Stimulated activated CD8-positive, alpha-beta memory T cell treated with anti-CD3 and anti-CD28 coated beads, Interleukin-2, amount 100 ng/mL, for 1 hour (primary cell): ENCODE measurements at places on chromosomes 3 and 15.

GRCh38 chr15:97783240-97783639 is 177.3 kb upstream of the ARRDC4 start:
- DNase-seq: no peak

- no peak for DNase-seq
These were observed 8.3 kb upstream of the CSPG4 start for GRCh38 chr15:75720787-75721479.

DNA sequence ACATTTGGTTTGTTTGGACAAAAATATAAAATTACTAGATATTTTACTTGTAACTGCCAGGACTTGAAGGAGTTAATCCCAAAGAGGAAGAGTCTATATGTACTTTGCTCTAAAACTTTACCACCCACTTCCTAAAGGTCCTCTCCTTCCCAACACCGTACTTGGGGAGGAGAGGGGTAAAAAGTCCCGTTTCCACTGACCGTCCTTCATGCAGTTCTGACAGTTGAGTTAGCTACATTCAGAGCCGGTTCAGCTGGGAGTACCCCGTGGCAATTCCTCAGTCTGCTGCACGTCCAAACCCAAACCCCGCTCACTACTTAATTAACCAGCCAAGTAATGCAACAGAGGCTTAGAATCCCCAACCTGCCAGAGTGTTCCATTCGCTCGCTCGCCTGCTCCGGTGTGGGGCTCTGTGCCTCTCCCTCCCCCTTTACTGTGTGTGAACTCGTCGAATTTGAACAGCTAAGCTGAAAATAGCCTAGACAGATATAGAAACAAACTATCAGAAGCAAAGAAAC is 519.7 kb downstream of the FOXP1 start:
- DNase-seq: no peak

- DNase-seq: no peak
These were observed 95.4 kb downstream of the PCSK6 start for GRCh38 chr15:101394056-101394630.

DNA sequence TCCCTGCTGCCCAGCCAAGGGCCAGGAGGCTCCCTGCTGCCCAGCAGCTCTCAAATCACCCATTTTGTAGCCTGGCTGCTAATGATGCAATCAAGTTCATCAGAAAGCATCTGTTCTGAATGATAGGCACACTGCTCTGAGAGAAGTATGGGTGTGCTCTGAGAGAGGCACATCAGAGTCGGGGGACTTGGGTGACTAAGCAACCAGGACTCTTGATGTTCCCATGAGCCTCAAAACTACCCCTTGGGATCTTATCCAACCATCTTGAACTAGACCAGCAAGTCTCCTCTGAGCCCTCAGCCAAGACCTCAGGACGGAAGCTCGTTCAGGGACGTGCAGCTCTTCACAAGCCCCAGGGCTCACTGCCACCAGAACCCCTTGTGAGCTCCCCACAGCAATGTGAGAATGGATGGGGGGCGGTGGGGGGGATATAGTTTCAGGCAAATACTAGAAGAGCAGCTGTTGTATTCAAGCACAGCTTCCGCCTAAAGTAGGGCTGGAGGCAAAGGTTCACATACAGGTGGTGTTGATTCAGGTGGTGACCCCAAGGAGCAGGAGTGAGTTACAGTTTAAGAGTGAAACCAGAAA is 52.2 kb upstream of the HES1 start:
- DNase-seq: no peak

- DNase-seq: peak; percentile 37
These were observed 2.2 kb upstream of the CCR5 start for GRCh38 chr3:46368569-46368968.

GRCh38 chr3:190155752-190156151 is 35.1 kb upstream of the P3H2 start:
- DNase-seq: no peak

DNA sequence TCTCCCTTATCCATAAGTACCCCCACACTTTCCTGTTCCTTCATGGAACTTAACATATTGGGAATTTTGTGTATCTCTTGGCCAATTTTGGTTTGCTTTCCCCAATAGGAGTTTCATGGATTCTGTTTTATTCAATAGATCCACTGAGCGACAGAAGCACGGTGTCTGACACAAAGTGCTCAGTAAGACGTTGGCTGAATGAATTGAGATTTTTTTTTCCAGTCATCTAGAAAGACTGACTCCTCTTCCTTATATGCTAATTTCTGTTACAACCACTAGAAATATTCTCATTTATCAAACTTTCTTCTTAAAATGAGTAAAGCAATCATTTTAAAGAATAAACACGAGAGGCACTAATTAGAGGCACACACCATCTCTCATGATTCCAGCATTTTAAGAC is 48.1 kb downstream of the UBP1 start:
- no peak for DNase-seq

GRCh38 chr15:94177112-94177511 is 54.2 kb upstream of the MCTP2 start:
- no peak for DNase-seq

DNA sequence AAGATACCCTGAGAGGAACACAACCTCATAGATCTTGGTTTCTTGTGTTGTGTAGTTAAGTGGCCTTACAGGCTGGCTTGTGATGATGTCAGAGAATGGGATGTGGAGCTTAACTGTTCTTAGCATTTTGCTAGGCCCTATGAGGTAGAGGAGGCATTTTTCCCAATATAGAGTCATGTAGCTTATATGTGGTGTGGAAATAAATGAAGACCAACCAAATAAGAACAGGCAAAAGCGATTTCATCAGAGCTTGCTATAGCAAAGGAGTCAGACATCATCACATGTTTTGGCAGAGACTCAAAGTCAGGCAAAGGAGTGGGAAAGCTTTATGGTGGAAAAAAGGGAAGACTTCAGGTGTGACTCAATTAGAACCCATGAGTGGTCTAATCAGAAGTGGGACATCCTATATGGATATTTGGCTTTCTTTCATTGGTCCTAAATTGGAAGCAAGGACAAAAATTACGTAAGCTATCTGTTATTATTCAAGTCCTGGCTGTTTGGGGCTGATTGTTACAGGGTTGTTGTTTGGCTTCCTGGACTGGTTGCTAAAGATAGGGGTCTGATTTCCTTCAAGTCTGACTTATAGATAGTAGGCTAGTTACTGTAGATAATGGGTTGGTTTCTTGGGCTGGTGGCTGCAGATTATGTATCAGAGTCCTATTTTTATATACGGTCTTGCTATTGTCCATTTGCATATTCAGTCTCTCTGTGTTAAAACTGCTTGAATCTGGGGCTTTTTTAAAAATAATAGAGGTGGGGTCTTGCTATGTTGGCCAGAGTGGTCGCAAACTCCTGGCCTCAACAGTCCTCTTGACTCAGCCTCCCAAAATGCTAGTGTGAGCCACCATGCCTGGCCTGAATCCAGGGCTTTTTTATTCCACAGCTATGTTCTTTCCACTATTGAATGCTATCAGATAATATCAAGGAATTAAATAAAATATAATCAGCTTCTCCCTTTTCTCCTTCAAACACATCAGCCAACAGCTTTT is 30.3 kb upstream of the SETD2 start:
- DNase-seq: no peak

DNA sequence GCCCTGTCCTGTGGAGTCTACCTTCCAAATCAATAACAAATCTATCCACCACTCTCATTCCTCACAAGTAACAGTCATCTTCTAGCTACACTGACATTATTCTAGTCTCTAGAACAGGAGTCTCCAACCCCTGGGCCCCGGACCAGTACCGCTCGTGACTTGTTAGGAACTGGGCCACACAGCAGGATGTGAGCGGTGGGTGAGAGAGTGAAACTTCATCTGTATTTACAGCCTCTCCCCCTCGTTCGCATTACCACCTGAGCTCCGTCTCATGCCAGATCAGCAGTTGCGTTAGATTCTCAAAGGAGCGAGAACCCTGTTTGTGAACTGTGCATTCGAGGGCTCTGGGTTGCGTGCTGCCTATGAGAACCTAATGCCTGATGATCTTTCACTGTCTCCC is 31.9 kb downstream of the ROBO2 start:
- no peak for DNase-seq

GRCh38 chr3:71949442-71949841 is 164.5 kb upstream of the PROK2 start:
- no peak for DNase-seq

DNA sequence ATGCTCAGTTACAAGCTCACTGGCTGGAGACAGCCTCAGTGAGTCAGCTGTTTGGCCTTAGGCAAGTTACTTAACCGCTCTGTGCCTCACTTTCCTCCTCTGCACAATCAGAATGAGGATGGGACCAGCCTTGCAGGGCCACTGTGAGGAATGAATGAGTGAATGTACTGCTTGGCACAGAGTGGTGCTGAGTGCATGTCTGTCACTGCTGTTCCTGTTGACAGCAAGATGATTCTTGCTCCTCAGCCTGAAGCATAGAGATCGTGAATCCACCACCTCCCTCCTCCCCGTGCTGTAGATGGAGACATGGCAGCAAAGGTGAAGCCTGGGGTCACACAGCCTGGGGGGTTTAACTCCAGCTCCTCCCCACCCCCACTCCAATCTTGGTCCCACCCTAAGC is 14.6 kb upstream of the GRIP2 start:
- DNase-seq: no peak

GRCh38 chr15:80856809-80857377 is 77.7 kb downstream of the CEMIP start:
- no peak for DNase-seq

DNA sequence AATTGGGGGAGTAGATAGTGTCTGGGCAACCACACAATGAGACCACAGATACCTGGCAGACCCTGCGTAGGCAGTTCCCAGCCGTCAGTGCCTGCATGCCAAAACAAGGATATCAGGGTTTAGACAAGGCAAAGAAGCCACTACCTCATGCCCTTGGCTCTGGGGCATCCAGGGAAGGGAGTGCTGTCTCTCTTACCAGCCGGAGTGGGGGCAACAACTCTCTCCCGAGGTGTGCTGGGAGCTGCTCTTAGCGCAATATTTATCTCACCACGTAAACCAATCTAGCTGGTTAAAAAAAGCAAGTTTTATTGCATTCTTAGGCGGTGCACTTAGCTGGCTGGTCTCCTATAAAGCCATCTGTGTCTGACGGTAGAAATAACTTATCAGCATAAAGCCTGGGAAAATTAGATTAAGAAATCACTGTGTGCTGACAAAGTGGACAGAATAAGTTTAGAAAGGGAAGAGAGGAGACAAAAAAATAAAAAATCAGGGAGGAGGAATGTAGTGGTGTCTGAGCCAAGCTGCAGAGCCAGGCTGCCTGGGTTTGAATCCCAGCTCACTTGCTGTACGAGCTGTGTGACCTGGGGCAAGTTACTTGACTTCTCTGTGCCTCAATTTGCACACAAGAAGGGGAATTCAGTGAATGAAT is 273.2 kb downstream of the PDZRN3 start:
- DNase-seq: no peak

DNA sequence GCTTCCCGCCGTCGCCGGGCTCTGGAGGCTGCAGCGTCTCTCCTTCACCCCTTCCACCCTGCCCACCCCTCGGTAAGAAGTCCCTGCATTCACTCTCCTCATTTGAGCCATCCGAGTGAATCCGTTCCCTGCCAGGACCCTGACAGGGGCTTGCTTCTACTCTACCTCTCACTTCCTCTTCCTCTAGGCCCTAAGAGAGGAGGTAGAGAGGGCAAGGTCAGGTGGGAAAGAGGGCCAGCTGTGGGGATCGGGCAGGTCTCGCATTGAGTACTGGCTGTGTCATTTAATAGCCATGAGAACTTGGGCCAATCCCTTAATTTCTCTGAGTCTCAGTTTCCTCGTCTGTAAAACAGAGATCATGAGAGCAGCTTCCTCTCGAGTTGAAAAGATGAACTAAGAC is 283.6 kb downstream of the UACA start:
- no peak for DNase-seq

DNA sequence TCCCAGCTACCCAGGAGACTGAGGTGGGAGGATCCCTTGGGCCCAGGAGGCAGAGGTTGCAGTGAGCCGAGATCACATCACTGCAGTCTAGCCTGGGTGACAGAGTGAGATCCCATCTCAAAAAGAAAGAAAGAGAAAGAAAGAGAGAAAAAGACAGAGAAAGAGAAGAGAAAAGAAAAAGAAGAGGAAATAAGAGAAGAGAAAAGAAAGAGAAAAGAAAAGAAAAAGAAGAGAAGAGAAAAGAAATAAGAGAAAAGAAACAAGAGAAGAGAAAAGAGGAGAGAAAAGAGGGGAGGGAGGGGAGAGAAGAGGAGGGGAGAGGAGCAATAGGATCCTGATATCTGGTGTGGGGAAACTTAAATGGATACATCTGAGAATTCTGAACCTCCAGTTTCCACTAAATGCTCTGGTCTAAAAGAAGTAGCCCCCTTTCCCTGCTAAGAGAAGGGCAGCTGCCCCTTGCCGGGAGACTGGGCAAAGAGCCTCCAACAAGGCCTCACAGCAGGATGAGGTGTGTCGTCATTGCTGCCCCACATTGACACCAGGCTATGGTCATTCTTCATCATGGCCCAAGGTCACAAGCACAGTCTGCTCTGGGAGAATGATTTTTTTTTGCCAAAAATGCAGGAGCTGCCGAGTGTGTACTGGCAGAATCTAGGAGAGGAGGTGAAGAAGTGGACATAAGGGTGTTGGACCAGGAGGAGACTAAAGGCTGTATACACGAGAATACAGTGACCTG is 21.1 kb upstream of the COMMD4 start:
- no peak for DNase-seq

DNA sequence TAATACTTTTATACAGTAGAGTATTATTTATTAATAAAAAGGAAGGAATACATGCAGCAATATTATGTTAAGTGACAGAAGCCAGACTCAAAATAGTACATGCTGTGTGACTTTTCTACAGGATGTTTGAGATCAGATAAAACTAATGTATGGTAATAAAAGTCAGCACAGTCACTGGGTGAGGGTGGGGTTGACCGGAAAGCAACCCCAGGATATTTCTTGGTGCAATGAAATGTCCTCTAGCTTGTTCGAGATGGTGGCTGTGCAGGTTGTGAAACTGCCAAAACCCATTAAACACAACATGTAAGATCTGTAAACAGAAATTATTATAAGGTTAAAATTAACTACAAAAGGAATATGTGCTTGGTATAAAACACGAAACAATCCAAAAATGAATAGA is 20.8 kb upstream of the ALDH1L1 start:
- DNase-seq: no peak
